ENCODE measurements at places on chromosomes 4 and X.

DNA sequence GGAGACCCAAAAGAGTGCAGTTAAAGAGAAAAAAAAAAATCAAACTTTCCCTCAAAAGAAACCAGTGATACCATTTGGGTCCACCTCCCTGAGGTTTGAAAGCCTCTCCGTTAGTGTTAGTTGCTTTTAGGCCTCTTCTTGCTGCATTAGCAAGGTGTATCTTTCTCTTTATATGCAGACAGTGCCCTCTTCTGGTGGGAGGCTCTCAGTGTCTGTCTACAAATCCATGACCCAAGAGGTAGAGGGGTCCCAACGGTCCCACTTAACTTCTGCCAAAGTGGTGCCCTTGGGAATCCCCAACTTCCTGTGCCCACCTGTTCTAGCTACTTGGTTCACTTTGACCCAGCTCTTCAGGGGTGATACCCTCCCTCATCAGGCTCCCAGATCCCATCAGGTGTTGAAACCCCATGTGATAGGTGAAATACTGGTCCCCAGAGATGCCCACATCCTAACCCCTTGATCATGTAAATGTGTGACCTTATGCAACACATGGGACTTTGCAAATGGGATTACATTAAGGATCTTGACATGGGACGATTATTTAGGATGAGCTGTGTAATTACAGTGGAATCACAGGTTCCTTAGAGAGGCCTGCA, 63.7 kb upstream of the CD99 start:
- DNase-seq = no peak

DNA sequence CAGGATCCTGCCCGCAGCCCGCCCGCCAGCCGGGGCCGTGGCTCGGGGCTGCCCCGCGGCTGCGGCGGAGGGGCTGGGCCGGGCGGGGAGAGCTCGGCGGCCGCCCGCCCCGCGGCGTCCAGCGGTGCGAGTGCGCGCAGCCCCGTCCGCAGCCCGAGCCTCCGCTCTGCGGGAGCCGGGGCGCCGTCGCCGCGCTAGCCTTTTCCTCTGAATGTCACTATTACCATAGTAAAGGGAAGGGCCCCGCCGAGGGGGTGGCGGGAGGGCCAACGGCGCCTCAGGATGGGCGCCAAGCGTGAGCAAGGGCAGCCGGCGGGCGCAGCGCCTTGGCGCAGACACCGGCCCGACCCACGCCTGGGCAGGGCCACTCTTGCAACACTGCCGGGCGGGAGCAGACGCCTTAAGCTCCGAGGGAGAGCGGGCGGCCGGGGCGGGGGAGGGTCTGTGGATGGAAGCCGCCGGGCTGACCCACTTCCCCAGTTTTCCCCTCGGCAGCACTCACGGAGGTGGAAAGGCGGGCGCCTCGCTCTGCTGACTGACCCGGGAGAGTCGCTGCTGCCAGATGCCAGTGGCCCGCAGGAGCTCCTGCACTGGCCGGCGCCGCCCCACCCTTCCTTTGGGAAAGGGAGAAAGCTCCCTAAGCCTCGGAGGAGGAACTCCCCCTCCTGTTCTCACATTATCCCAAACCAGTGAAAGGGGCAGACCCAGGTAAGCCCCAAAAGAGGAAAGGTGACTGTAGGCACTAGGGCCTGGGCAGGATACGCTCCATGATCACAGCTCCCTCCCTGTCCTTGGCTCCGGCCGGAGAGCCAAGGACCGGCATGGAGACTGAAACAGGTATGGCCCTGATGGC, 329.4 kb downstream of the HNRNPD start:
- peak; percentile 34 for DNase-seq

- DNase-seq = no peak
Measured at GRCh38 chr4:110897784-110898183, 274.9 kb upstream of the PITX2 start.

GRCh38 chr4:177255359-177255758, 54.3 kb upstream of the NEIL3 start:
- DNase-seq = no peak

DNA sequence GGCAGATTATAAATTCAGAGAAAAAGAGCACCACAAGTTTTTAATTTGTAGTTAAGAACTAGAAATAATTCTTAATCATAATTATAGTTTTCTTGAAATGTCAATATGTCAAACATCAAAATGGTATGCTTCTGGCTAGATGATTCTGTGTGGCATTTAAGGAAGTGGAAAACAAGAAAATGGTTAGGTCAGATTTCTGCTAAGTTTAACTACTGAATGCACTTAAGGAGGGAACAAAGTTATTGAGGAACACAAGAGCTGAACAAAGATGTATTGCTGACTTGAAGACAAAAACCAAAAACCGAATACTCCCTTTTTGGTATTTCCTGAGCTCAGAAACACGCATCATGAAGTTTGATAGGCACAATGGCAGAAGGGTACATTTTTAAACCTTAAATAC, 58.7 kb upstream of the GPR34 start:
- DNase-seq = no peak

- DNase-seq = no peak
Measured at GRCh38 chr4:145580906-145581305, 38.3 kb upstream of the MMAA start.

GRCh38 chr4:81562093-81562492, 90.4 kb upstream of the RASGEF1B start:
- DNase-seq = no peak

GRCh38 chr4:2813446-2814405, 20.8 kb downstream of the SH3BP2 start:
- DNase-seq = no peak

- DNase-seq = no peak
Measured at GRCh38 chr4:172758586-172759340, 409.8 kb upstream of the GALNT7 start.

- DNase-seq = no peak
Measured at GRCh38 chr4:172147687-172148086, 334.5 kb downstream of the GALNTL6 start.

- no peak for DNase-seq
Measured at GRCh38 chr4:119139311-119139710, 3.7 kb downstream of the MYOZ2 start.

GRCh38 chr4:151012376-151012775, 2.7 kb downstream of the LRBA start:
- no peak for DNase-seq

GRCh38 chr4:138981930-138982390, 33.6 kb upstream of the NOCT start:
- DNase-seq = no peak

DNA sequence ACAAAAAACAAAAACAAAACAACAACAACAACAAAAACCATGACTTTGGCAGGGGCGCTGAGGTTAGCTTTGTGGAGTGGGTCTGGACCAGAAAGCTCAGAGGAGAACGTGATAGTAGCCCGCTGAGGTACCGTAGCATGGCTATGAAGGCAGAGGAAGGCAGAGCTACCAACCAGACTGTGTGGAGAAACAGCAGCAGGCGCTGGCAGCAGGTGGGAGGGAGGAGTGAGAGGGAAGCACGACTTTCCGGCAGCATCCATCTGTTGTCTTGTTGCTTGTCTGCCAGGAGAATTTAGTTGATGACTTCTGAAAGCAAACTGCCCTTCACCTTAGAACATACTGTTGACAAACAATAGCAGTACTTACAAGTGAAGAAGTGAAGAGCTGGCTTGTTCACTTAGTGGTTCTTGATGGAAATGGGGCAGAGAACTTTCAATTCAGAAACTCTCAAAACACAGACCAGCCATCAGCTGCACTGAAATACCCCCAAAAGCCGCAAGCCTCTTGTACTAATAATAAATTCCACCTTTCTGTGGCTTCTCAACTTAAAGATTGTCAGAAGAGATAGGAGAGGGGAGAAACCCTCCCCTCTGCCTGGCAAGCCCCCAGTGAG, 447.2 kb downstream of the SLITRK2 start:
- peak; percentile 82 for DNase-seq

GRCh38 chrX:42485601-42486000, 292.4 kb downstream of the PPP1R2C start:
- no peak for DNase-seq

DNA sequence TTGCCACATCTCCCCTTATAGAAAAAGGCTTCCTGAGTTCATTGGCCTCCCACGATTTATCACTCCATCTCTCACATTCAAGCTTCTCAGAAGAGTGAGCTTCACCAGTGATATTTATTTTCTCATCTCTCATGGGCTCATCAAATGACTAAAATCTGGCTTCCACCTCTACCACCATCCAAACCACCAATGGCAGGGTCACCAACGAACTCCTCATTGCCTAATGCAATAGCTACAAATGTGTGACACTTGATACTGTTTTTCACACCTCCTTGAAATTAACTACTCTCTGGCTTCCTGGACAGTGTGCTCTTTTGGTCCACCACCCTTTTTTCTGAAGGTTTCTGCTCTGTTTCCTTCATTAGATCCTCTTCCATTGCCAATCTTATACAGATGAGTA, 129.0 kb downstream of the SH2D1A start:
- no peak for DNase-seq

Data from NCI-H1694 treated with DMSO at 0.1 percent for 48 hours (cell line).